ENCODE measurements at places on chromosomes 2 and 18.

DNA sequence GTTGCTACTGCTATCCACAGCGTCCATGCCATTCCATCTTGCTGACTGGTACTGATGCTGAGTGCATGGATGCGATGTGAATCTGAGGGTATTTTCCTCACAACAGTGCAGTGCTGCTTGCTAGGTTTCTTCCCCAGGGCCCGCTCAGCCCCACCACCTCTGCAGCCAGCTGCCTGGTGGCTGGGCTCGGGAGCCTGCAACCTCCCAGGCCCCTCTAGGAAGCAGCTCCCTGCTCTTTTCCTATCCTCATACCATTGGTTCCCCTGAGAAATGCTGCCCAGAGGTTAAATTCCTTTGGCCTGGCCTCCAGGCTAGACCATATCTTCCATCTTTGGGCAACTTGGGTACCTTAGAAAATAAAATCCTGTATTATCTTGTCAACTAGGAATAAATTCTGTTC is 413.6 kb downstream of the TGIF1 start:
- no peak for DNase-seq

DNA sequence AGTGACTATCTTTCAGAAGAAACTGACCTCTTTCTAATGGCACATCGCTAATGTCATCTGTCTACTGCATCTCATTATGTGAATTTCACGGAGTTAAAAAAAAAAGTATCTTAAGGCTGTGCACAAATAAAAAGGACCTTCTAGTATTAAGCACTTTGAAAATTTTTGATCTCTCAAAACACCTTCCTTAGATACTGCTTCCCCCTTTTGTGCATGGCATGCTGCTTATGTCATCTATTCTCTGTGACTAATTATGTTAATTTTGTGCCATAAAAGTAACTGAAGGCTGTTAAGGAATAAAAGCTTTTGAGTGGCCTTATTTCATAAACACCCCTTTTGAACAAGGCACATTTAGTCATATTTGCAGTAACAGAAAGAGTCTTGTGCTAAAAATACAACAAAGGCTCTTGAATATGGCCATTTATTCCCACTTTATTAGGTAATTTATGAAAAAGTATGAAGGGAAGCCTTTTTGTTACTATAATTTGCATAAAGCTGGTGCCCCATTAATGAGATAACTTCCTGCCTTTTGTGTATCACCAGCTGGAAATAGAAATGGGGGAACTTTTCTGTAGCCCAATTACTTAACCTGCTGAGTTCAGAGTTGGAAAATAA is 1412.0 kb upstream of the ZEB2 start:
- DNase-seq: no peak

- DNase-seq: no peak
These were observed 145.6 kb downstream of the HDAC4 start for GRCh38 chr2:239255218-239255617.

- DNase-seq: no peak
These were observed 139.7 kb downstream of the FAM161A start for GRCh38 chr2:61714210-61714609.

GRCh38 chr2:217160103-217160743 is 300.4 kb upstream of the TNP1 start:
- DNase-seq: no peak

GRCh38 chr2:167424221-167424620 is 535.9 kb downstream of the XIRP2 start:
- DNase-seq: no peak

GRCh38 chr2:240886023-240886565 is 9.9 kb downstream of the MAB21L4 start:
- DNase-seq: peak; percentile 5

- DNase-seq: no peak
These were observed 16.1 kb upstream of the XDH start for GRCh38 chr2:31430439-31431165.

GRCh38 chr2:67612576-67613042 is 215.5 kb downstream of the ETAA1 start:
- DNase-seq: no peak

DNA sequence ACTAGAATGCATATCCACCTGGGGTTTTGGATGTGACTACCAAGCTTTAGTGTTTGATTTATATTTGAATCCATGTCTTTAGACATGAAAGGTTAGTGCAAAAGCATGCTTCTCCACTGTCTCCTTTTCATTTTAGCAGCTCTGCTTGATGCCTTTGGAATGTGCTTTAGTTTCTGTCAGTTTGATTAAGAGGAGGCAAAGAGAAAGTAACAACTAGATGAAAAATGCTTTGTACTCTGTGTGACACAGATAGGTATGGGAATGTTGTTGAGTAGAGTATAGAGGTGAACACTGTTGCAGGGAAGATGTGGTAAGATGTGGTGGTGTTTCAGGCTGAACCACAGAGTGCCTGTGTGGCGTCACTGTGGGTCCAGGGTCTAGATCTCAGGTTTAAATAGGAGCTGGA is 19.8 kb downstream of the PIK3C3 start:
- no peak for DNase-seq

DNA sequence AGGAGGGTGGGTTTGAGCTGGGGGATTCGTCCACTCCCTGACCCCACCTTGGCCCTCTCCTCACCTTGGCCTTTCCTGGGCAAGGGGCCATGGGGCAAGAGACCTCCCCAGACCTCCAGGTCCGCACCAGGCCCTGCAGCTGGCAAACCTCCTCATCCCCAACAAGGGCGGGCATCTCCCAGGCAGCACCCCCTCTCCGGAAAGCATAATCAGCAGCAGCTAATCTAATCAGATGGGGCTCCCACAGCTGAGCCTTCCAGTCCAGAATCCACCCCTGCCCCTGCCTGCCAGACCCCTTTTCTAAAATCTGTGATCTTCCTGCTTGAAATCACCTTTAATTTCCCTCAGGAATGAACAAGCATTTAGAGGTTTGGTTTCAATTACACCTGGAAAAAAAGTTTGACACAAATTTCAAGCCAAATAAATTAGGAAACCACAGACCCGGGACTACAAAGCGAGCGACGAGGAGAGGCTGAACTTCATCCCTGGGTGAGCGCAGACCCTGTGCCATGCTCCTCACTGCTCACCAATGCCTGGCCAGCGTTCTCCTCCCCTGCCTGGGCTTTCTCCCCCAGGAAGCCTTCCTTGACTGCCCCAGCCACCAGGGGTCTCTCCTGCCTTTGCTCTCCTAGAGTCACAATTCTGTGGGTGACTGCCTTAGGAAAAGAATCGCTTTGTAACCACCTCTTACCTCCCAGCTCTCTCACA is 143.0 kb upstream of the MYCN start:
- no peak for DNase-seq

GRCh38 chr2:60822987-60823386 is 58.4 kb upstream of the REL start:
- no peak for DNase-seq

- DNase-seq: peak; percentile 78
These were observed 739 bp downstream of the SIX2 start for GRCh38 chr2:45008296-45009129.

- DNase-seq: no peak
These were observed 3.5 kb upstream of the APOB start for GRCh38 chr2:21047141-21048009.

DNA sequence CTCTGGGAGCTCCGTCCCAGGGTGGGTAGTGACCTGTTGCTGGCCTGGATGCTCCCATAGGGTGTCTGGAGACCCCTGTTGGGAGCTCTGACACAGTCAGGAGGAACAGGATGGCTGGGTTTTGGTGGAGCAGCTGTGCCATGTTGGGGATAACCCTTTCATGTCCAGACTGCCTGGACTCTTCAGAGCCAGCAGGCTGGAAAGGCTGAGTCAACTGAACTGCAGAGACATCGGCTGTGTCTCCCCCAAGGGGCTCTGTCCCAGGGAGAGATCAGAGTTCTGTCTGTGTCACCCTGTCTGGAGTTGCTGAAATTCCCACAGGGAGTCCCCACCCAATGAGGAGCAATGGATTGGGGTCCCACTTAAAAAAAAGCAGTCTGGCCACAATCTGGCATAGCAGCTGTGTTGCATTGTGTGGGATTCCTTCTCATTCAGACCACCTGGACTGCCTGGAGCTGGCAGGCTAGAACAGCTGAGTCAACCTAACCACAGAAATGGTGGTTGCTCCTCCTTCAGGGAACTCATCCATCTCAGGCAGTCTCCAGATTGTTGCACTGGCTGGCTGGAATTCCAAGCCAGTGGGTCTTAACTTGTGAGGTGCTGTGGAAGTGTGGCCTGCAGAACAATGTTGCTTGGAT is 37.2 kb downstream of the AGPS start:
- no peak for DNase-seq

GRCh38 chr2:165801176-165801575 is 7.1 kb upstream of the GALNT3 start:
- no peak for DNase-seq

DNA sequence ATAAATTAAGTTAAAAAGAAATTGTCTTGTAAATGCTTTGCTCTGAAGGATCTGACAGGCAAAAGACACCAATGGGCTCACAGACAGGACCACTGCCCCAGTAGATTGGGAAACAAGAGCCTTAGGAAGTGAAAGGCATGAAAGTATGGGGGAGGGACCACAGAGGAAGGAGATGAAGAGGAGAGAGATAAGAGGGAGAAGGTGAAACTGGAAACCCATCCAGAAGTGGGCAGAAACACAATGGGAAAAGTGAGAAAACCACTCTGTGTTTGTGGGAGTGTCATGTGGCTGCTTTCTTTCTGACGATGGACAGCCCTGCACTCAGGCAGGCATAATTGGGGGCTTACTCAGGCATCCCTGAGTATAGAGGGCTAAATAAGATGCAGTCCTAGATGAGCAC is 101.5 kb upstream of the STON1 start:
- no peak for DNase-seq

- DNase-seq: no peak
These were observed 78.6 kb upstream of the RPRM start for GRCh38 chr2:153557211-153557610.

DNA sequence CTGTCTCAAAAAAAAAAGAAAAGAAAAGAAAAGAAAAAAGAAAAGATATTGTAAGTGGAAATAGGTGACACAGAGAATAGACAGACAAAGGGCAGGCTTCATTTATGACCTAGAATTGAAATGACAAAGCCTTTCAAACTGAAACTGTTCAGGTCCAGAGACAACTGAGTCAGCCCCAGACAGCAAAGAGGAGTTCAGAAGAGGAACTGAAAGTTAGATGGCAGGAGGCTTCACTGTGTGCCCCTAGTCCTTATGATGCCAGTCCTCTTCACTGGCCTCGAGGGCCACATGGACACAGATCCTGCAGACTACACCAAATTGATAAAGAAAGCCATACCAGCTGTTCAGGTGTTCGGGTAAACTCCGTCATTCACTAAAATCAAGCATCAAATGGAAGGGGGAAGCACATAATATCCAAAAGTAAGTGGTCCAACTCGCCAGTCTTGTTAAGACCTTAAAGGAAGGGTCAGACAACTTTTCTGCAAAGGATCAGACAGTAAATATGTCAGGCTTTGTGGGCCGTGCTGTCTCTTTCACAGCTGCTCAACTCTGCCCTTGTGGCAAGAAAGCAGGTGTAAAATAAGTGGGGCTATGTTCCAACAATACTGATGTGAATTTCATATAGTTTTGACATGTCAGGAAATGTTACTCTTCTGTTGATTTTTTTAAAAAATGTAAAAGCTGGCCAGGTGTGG is 231.9 kb upstream of the MGAT5 start:
- DNase-seq: no peak

- peak; percentile 75 for DNase-seq
These were observed 813 bp upstream of the MEIS1 start for GRCh38 chr2:66433945-66434678.

DNA sequence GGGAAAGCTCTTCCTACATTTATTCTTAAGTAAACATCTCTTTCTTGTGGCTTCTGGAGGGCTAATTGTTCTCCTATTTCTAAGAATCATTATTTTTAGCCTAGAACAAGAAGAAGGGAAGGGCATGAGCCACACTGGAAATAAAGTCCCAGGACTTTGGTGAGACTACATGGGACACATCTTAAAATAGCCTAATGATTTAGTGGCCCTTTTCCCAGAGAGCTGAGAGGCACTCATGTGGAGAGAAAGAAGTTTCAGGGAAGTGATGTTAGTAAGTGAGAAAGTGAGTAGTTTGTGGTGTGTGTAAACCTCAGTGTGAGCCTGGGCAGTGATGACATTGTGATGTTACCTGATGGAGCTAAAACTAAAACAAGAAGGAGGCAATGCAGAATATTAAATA is 14.6 kb downstream of the ITGA4 start:
- DNase-seq: no peak

DNA sequence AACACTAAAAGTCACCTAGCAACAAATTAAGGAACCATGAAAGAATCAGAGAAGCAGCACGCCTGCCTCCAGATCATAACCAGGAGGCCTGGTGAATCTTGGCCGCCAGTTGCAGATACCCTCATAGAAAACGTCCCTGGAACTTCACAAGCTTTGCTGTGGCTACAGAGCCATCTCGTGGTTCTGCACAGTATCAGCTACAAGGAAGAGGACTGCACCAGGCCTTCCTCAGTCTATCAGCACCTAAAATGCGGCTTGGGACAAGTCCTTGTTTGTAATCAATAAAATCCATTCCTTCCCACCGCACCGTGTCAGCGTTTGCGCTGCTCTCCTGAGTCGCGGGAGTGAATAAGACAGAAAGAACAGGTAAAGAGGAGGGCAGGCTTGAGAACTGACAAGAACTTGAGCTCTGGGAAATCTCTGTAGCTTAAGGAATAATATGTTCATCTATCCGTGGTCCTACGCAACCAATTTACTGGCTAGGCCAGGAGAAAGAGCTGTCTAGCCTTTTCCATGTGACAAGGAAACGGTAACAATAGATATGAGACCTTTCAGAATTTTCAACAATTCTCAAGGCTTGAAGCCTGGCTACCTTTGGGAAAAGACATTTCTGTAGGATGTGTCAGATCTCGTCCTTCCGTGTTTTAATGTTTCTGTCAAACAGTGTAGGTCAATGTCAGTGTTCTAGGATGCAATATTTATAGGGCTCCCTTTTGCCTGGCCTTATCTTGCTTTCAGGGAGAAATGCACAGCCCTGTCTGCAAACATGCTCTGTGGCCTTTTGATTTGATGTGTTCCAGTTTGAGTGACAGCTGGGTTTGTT is 128.5 kb upstream of the RAB12 start:
- no peak for DNase-seq
